B cell (primary cell): ENCODE measurements at places on chromosomes 12 and 14. TPM values are rescaled to one million over a fixed set of nuclear protein-coding genes. Genes with fewer than 3 reads are reported as not detected.

- peak; percentile 23 for DNase-seq
These were observed 75.9 kb downstream of the TMEM121 start for GRCh38 chr14:105602243-105602750.

GRCh38 chr14:86501611-86502010 lies 971.7 kb downstream of the FLRT2 start:
- no peak for DNase-seq

DNA sequence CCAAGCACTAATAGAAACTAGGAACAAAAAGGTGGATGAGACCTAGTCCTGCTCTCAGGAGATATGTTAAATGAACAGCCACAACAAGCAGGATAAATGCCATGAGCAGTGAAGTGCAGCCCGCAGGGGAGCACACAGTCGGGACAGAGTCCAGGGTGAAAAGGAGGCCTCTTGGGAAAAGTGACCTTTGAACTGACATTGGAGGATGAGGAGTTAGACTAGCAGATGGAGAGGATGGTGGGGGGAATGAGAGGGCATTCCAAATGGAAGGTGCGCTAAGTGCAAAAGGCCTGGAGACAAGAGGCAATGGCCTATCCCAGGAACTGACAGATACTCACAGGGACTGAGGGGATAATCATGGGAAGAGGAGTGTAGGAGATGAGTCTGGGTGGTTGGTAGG lies 4.5 kb downstream of the OS9 start:
- DNase-seq, result no peak

DNA sequence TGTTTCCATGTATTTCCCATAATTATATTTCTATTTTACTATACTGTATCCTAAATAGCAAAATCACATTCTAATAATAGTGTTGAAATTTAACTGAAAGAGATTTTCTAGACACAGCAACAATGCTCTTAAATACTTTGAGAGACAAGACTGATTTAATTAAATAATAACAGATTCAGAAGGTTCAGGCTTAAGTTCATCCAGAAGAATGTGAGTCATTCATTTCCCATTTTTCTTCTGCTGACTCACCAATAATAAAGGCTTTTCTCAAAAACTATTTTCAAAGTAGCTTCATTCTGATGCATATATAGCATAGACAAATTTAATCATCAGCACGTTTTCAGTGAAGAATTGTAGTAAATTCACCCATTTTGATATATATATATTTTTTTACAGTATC lies 481.4 kb downstream of the MDGA2 start:
- DNase-seq, result no peak

DNA sequence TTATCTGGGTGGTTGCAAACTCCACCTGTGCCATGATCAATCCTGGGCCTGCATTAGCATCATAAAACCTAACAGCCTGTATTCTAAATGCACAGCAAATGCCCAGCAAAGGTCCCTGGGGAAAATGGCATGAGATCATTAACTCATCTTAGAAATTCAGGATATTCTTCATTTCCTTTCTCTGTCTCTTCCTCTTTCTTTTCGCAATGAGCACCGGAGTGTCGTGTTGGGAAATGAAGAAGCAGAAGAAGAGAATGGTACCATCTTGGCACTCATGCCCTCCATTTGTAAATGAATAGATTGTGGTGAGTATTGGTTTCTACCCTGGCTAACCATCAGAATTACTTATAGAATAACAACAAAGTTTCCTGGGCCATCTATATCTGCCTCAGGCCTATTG lies 193.6 kb downstream of the GALC start:
- DNase-seq, result no peak

GRCh38 chr12:10130042-10130441 lies at the start of gene CLEC7A:
Gene CLEC7A (minus strand): TSS chr12:10130199. CDS start chr12:10130082, 117 bp downstream.
- peak; percentile 66 for DNase-seq

DNA sequence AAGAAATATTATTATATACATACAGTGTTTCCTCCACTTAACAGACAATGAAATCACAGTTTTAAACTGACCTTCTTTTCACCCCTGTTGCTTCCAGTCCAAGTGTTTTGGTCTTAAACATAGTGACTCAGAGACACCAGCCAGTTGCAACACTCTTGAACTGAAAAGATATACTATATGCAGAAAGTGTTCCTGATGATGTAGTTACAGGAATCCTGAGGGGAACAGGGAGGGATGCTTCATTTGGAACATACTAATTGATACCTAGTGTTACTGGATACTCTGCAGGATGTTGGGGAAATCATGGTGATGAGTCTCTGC lies 420.8 kb downstream of the CCDC91 start:
- DNase-seq, result no peak

DNA sequence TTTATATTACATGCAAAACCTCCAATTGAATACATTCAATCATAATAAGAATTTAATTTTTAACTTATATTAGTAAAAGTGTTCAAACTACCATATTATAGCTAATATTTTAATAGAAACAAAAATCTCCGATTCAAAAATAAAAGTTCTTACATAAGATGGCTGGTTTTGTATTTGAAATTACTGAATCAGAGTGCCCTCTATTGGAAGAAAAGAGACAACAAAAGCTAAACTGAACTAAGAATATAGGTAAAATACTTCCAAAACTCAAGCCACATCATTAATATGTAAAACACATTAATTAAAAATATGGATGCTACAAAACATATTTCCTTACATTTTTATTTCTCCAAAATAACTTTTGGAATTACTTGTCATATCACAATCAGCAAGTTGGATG lies 120.3 kb downstream of the GARIN6 start:
- no peak for DNase-seq

DNA sequence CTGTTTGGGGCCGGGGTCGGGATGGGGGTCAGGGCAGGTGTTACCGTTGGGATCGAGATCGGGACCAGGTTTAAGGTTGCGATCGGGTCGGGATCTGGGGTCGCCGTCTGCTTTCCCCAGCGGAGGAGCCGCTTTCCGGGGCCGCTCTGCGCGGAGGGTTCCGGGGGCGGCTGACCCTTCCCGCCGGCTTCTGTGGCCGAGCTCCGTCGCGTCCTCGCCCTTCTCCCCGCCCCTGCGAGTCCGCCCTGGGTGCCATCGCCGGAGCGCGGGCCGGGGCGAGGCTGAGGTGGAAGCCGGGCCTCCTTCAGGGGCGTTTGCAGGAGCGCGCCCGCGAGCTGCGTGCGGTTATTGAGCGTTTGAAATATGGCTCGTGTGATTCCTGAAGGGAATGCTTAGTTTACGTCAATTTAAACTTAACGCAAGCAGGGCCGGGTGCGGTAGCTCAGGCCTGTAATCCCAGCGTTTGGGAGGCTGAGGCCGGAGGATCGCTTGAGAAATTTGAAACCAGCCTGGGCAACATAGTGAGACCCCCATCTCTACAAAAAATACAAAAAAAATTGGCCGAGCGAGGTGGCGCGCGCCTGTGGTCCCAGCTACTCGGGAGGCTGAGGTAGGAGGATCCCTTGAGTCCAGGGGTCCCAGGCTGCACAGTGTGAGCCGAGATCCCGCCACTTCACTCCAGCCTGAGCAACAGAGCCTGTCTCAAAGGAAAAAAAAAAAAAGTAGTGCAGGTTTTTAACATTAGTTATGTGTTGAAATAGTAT lies 620 bp downstream of the PGAM5 start:
- no peak for DNase-seq

KRT79 gene
- not detected in 2 replicates for total RNA-seq

IL31 gene
- total RNA-seq, result not detected in 2 replicates
